Ovary (tissue), 10 donors: ENCODE measurements at places on chromosomes 7 and 10.

GRCh38 chr10:132308587-132309470, 1.1 kb upstream of the STK32C start:
- DNase-seq: peak; percentile 47

- DNase-seq: no peak
Observed at GRCh38 chr7:134427896-134428295, 31.0 kb downstream of the AKR1B1 start.

DNA sequence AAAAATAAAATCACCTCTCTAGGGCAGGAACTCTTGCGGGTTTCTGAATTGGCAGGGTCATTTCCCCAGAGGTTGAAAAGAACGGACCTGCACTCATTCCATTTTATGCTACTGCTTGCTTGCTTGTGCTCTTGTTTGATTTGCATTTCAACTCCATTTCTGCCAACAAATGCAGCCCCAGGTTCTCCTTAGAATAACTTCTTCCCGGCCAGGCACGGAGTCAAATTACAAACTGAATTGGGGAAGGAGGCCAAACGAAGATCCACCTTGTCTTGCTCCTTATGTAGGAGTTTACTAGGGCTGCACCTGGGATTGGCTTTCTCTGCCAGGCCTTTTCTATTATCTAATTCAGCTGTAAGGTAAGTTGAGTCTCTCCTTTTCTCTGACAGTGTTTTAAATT, 79.6 kb downstream of the HGF start:
- no peak for DNase-seq

DNA sequence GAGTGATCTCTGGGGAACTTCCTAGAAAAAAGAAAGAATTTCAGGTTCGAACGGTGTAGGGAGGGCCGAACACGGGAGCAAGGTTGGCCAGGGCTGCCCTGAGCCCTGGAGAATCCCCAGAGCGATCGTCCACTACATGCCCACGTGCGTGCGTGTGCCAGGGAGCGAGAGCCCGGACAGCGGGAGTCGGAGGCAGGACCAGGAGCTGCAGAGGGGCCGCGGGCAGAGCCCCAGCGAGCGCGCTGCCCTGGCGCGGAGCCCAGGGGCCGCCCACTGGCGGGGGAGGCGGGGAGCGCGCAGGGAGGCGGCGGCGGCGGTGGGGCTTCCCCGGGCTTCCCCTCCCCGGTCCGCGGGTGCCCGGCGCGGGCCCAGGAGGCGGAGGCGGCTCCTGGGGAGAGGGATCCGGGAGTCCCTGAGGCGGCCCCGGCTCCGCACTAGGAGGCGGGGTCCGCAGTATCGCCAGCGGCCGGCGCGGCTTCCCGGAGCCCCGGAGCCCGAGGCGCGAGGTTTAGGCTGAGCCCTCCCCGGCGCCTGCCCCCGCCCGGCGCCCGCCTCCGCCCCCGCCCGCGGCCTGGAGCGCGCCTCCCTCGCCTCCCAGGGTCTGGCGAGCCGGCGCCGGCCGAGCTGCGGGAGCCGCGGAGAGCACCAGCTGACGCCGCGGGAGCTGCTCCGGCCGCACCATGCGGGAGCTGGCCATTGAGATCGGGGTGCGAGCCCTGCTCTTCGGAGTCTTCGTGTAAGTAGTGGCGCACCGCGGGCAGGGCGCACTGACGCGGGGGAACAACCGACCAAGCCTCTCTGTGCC, at the start of gene PLPP4:
Gene PLPP4 (plus strand): TSS at position 602 of the 805 bp plus-strand sequence. CDS start 79 bp downstream, at position 681.
- DNase-seq: peak; percentile 18

GRCh38 chr10:123570898-123571515, 95.1 kb upstream of the GPR26 start:
- no peak for DNase-seq
